NCI-H1105 (cell line): ENCODE measurements at places on chromosomes 3 and 15.

DNA sequence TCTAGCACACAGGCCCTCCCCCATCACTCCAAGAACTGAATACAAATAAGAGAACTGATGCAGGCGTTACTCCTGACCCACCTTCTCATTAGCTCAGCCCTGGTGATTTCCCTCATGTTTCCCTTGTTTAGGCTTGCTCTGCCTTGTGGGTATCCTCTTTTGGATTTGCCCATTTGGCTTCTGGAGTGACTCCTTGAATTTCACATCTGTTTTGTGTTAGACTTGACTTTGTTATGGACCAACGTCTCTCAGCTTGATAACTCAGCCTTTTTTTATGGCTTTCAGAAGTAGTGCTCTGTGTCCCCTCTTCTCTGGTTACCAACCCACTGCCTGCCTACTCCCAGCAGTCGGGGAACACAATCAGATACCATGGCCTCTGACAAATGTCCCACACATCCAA, 11.3 kb upstream of the TMOD3 start:
- no peak for DNase-seq

DNA sequence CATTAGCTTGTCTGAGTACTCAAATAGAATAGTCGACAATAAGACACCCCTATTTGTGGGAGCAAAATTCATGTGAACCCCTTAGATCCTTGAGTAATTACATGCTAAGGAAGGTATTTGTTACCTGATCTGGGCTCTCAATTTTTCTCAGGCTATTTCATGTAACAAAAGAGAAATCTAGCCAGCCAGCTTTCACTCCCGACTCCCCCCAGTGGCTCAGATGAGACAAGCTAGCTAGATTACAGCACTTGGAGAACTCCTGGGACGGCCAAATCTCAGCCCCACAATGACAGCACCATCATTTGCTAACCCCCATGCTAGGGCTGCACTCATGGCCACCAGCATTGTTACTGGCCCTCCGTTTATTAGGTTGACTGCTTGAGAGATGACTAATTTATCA, 41.3 kb downstream of the GLDN start:
- no peak for DNase-seq

- no peak for DNase-seq
Observed at GRCh38 chr15:45457220-45457619, 65.3 kb downstream of the SLC30A4 start.

DNA sequence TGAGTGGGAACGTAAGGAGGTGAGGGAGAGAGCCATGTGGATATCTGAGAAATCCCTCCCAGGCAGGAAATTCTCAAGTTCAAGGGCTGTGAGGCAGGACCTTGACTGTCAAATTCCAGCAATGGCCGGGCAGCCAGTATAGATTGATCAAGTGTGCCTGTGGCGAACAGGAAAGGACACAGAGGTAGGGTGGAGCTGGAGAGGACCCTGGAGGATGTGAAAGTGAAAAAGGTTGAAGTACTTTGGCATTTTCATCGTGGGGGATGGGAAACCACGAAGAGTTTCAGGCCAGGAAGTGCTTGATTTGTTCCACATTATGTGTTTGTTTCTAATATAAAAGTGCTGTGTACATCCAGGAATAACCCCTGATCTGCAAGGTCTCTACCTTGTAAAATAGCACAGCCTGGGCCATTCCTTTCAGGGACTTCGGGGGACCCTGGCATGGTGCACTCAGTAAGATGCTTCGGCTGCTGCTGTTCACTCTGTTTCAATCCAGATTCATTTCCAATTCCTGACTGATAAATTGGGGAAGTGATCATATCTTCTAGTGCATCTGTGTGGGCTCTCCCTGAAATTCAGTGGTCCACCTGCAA, 156.6 kb downstream of the MCTP2 start:
- DNase-seq = no peak

GRCh38 chr3:60810881-60811280, 440.4 kb downstream of the FHIT start:
- DNase-seq = no peak

- no peak for DNase-seq
Observed at GRCh38 chr3:59258550-59259260, 208.9 kb upstream of the CFAP20DC start.

- DNase-seq = no peak
Observed at GRCh38 chr3:133845127-133845526, 39.5 kb downstream of the SRPRB start.

DNA sequence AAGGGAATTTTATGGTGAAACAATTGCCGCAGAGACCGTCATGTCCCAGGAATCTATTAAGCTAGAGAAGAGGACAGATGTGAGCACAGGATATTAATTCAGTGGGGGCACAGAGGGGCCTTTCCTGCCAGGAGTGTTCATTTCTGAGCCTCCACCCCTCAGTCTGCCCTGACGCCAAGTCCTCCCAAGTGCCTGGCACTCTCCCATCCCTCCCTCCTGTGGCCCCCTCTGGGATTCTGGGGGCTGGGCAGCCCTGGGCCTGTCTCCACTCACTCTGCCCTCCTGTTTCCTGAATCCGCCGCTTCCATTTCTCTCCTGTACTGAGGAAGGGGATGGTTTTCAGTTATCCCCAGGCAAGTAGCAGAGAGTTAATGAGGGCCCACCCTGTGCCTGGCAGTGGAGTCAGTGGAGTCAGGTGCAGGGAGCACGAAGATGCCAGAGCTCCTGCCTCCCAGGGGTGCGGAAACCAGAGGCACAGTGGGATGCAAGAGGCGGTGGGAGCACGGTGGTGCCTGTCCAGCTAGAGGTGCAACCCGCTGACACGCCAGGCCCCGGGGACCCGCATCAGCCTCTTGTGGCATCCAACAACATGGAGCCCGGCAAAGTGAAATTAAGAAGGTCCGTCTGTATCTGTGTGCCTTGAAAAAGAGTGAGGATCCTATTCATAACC, 212.5 kb downstream of the XXYLT1 start:
- no peak for DNase-seq

GRCh38 chr3:69948246-69948862, 51.2 kb upstream of the SAMMSON start:
- DNase-seq = peak; percentile 8

DNA sequence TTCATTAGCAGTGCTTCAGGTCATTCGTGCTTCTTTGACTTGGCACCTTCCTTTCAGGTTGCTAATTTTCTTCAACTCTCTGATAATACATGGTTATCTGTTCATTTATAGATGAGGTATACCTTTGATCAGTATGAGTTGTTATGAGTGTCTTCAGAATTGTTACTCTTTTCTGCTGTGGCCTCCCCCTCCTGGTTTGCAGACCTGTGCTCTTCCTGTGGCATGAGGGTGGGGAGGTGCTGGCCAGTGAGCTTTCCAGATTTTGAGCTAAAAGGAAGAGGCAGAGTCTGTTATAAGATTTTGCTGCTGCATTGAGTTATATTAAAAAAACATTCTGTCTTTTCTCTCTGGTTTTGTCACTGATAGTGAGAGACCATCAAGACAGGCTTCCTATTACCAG, 30.8 kb upstream of the GOLGA6L9 start:
- no peak for DNase-seq

DNA sequence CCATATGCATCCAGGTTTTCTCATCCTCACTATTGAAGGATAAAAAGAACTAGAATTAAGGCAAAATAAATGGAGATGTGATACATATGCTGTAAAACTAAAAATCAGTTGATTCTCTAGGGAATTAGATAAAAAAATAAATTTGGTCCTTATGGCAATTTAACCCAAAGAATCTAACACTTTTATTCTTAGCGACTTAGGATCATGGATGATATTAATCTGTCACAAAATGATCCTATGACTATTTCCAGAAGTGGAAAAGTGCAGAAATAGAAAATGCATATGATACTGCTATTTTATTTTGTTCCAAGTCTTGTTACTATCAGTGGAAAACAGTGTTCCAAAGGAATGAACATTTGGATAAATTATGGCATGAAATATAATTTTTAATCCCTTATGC, 746.3 kb downstream of the ROBO2 start:
- DNase-seq = no peak

DNA sequence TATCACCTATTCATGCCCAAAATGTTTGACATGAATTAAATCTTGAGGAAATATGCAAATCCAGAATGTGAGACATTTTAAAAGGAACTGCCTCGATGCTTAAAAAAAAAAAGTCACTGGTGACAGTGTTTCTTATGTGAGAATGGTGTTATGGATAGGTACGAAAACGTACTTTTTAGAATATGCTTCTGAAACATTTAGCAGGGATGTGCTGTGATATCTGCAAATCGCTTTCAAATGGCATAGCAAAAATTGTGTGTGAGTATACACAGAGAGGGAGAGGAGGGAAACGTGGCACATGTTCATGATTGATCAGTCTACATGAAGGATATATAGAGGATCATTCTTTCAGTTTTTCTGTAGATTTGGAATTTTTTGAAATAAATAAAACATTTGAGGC, 16.0 kb downstream of the CCNB2 start:
- DNase-seq = no peak

DNA sequence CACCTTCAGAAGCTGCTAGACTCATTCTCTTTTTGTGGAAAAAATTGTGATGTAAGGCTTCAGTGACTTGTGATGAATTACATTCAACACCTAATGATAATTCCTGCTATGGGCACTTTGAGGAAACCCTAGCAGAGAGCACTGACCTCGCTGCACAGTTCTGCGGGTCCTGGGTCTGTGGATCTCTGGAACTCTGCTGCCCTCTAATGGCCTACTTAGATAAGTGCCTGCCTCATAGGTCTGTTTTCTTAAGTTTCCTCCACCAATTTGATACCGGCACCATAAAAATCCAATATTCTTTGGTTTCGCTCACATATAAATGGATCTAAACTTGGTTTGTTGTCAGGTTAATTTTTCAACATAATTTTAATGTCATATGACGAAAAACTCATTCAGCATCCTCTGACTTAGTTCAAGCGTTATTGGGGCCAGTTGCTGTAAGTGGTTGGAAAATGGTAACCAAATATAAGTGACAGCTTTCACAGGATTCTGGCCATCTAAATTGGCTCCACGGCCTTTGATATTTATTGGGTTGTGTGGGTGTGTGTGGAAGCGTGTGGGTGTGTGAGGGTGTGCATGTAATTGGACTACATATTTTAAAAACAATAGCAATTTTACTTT, 10.4 kb downstream of the SLITRK3 start:
- peak; percentile 85 for DNase-seq

GRCh38 chr3:151227266-151227806, 24.3 kb upstream of the GPR171 start:
- no peak for DNase-seq

GRCh38 chr15:99414755-99415731, 150.7 kb upstream of the MEF2A start:
- DNase-seq = no peak

GRCh38 chr3:112167758-112168157, 34.7 kb upstream of the GCSAM start:
- DNase-seq = no peak

DNA sequence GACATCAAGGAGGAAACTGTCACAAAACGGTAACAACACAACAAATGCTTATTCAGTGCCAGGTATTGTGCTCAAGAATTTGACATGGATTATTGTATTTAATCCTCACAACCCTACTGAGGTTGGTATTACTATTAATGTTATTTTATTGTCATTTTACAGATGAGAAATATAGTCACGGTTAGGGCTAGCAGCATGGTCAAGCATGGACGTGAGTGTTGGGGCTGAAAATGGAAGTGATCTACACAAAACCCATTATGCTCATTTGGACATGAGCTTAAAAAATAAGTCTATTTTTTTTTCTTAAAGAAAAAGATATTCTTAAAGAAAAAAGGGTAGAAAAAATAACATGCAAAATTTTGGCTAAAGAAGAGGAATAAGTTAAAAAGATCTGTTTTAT, 141.3 kb upstream of the SOX2 start:
- DNase-seq = no peak

DNA sequence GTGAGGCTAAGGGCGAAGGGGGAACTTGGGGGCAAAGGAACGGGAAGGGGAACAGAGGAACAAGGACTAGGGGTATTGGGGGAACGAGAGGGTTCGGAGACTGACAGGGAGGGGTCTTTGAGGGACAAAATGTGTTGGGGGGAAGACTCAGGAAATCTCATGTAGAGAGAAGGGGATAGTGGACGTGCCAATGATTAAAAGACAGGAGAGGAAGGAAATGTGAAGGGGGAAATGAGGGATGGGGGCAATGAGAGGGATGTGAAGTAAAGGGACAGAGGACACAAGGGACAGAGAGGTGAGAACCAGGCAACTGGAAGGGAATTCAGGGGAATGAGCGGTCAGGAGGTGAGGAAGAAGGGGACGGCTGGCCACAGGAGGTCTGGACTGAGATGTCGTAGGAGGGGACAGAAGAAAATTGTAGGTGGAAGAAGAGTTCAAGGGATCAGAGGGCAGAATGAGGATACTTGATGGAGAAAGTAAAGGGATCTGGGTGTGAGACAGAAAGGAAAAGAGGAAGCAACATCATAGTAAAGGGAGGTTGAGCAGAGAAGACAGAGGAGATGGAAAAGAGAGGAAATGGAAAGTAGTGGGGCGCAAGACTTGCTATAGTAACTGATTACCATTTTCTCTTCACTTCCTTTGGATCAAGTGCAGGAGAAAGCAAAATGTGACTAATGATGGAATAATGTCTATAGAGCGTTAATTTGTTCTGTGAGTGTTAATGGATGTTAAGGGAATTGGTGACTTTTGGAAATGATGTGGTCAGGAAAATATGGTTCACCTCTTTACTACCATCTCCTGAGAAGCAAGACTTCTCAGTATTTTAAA, 749 bp downstream of the RAB8B start:
- no peak for DNase-seq

DNA sequence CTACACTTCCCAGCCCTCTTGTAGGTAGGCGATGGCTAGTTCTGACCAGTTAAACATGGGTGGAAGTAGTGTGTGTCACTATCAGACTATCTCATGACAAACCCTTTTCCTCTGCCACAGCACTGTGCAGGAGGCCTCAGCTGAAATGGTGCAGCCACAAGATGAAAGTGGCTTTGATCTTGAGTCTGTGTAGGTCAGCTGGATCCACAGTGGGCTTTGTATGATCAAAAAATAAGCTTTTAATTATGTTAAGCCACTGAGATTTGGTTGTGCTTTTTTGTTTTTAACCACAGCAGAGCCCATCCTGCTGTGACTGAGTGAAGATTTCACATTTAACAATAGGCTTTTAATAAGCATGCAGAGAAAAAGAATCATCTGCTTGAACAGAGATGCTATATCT, 19.7 kb downstream of the RCN2 start:
- no peak for DNase-seq

DNA sequence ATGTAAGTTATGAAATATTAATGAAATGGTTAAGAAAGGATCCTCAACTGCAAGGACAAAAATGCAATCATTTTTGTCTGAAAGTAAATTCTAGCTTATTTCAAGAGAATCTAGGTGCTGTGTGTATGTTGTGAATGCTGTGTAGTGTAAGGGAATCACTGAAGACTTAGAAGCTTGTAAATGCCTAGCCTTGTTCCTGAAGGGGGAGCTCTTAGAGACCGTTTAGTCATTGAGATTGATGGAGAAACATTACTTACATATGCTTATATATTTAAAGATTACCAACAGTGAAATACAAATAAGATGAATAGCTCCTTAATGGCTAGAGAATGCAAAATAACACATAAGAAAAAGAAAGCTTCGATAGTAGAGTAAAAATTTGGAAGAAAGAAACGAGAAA, 67.9 kb downstream of the CNTN4 start:
- no peak for DNase-seq
